ENCODE measurements at places on chromosomes 4 and X.

- DNase-seq, result no peak
Measured at GRCh38 chrX:8067754-8068462, 103.2 kb downstream of the VCX2 start.

- DNase-seq, result no peak
Measured at GRCh38 chr4:112318239-112319142, 21.3 kb downstream of the ALPK1 start.

DNA sequence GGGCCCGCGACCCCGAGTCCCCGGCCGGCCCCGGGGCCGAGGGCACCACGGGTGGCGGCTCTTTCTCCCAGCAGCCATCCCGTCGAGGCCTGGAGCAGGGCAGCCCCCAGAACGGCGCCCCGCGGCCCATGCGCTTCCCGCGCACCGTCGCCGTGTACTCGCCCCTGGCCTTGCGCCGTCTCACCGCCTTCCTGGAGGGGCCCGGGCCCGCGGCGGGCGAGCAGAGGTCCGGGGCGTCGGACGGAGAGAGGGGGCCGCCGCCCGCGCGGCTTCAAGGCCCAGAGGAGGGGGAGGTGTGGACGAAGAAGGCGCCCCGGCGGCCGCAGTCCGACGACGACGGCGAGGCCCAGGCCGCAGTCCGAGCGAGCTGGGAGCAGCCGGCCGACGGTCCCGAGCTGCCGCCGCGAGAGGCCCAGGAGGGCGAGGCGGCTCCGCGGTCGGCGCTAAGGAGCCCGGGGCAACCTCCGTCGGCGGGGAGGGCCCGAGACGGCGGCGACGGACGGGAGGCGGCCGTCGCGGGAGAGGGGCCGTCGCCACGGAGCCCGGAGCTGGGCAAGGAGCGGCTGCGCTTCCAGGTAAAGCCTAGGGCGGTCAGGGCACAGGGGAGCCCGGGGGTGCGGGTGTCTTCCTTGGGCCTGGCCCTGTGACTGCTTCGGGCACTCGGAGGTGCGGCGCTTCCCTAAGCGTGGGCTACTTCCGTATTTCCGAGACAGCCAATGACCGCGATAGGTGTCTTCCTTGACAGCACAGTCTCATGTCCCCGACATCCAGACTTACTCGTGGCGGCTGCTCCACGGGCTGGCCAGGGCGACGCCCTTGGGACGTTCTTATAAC is 845 bp downstream of the ZAR1 start:
- DNase-seq, result peak; percentile 18

DNA sequence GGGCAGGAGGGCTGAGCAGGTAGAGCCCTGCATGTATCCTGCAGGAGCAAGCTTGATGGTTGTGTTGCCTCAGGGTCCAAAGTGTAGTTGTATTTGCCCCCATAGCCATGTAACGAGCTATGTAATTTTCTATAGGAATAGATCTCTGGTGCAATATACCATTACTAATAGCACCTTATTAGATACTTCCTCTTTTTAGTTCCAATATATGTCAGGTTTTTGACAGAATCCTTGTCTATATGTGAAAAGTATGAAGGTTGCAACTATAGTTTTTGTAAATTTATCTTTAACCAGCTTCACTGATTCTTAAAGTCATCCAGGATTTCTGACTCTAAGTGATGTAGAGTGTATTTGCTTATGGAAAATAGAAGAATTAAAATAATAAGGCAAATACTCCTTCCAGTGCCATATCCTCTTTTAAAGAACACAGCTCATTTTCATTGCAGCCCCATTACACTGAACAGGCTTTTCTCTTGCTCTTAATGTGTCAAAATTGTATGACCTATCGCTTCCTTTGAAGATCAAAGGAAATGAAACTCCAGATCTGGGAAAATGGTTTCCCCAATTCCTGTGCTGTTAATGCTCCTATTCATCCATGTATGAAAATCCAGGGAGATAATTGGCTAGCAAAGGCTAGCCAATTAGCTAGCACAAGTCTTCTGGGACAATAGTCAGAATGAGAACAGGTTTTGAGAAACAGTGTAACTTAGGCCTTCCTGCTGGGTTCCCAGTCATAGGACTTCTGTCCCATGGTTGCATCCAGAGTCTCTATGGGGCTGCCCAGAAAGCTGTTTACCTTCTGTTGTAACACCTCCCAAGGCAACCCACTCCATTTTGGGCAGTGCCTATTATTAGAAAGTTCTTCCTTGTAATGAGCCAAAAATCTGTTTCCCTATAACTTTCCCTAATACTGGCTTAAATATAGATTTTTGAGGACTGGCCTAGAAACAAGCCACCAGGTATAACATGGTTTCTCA is 90.6 kb downstream of the TSPAN7 start:
- DNase-seq, result no peak

- DNase-seq, result no peak
Measured at GRCh38 chrX:41912923-41913322, 10.4 kb downstream of the CASK start.

GRCh38 chr4:84956014-84956413 is 10.5 kb downstream of the WDFY3 start:
- no peak for DNase-seq

- no peak for DNase-seq
Measured at GRCh38 chr4:55742655-55743202, 76.9 kb upstream of the EXOC1L start.

DNA sequence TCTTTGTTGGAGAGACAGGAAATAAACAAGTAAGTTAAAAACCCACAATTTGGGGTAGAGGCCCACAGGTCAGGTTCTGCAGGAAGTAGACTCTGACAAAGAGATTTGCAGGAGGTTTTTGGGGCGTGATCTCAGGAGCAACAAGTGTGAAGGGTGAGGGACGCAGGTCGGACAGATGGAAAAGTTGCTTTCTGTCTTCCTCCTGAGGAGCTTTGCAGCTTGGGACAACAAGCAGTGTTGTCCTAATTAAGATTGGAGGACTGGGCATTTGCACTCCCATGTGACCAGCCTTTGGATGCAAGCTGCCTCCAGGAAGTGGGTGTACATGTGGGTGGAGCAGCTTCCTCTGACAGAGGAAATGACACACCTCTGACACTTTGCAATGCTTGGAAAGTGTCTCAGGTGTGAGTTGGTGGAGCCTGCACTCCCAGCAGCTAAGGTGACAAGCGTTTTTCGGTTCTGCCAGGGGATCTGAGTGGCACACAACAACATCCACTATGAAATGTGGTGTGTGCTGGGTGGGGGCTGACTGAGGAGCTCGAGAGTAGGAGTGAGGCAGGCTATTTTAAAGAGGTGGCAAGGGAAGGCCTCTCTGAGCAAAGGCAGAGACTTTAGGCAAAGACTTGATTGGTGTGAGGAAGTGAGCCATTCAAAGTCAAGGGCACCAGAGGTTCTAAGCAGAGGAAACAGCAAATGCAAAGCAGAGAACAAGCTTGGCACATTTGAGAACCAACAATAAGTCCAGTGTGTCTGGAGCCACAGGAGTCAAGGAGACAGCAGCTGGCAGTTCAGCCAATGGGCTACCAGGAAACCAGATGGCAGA is 339.8 kb upstream of the GATB start:
- peak; percentile 78 for DNase-seq

DNA sequence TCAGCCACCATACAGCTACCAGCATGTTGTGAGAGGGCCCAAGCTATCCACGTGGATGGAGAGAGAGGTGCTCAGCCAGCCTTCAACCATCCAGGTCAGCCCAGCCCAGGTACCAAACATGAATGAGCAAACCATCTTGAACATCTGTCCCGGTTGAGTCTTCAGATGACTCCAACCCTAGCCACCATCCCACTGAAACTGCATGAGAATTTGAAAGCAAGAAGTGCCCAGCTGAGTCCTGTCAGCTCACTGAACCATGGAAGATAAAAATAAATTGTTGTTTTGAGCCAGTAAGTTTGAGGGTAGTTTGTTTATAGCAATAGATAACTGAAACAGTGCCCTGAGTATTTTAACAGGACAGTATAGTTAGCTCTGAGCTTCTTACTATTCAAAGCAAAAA is 7.3 kb upstream of the SEL1L3 start:
- no peak for DNase-seq

- DNase-seq, result no peak
Measured at GRCh38 chr4:59127006-59127405, 2016.8 kb upstream of the IGFBP7 start.

DNA sequence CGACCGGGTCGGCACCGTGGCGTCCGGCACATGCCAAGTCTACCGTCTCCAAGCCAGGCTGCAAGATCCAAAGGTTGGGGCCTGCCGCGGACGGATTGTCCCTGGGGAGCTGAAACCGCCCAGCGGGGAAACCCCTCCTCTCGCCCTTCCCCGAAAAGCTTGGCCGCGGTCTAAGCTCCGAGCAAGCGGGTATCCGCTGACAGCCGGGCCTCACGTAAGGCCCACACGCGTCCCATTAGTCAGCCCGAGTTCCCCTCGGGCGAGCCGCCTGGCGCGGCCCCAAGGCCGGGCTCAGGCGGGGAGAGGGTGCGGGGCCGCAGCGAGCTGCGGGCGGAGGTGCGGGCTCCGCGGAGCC is 6.8 kb upstream of the BCOR start:
- DNase-seq, result no peak

DNA sequence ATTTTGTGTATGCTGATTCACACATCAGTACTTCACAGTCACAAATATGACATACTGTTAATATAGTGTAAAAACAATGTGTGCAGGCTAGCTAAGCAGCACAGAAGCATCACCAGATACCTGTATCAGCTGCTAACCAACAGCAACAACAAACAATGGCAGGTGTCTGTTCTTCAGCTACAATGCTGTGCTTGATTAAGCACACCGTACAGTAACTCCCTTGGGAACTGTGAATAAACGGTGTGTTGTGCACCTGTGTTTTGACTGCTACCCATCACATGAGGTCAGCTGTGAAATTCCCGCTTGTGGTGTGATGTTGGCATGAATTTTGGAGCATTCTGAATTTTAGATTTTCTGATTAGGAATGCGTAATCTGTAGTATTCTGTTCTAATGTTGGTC is 379.7 kb upstream of the FAT1 start:
- DNase-seq, result no peak

DNA sequence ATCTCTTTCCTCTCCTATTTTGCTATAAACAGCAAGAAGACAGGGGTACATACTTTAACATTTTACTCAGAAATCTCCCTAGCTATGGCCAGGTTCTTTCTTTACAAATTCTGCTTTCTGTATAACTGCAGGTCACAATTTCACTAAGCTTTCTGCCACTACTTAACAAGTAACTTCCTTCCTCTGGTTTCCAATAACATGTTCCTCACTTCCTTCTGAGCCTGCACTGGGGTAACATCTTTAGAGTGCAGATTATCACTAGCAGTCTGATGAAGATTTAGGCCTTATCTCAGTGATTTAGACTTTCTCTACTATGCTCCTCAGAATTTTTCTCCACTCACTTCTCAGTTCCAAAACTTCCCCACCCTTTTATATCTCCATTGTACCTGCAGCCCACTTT is 1930.5 kb upstream of the AGA start:
- DNase-seq, result no peak

- DNase-seq, result no peak
Measured at GRCh38 chr4:142781114-142781513, 65.0 kb downstream of the INPP4B start.

GRCh38 chr4:17241835-17242234 is 270.1 kb downstream of the QDPR start:
- DNase-seq, result no peak

DNA sequence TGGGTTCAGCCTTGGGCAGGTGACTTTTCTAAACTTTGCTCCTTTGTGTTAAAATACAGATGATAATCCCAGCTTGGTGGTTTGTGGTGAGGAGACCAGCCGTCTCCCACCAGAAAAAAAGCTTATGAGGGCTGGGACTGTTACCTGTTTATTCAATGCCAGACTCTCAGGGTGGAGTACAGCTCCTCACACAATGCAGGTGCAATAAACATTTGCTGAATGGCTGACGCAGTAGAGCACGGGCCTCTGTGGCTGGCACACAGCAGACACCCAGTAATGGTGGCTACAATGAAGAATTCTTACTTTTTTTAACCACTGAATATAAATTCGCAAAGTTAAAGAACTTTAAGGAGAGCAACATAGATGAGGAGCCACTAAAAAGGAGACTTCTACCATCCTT is 30.2 kb downstream of the BEND4 start:
- DNase-seq, result no peak

DNA sequence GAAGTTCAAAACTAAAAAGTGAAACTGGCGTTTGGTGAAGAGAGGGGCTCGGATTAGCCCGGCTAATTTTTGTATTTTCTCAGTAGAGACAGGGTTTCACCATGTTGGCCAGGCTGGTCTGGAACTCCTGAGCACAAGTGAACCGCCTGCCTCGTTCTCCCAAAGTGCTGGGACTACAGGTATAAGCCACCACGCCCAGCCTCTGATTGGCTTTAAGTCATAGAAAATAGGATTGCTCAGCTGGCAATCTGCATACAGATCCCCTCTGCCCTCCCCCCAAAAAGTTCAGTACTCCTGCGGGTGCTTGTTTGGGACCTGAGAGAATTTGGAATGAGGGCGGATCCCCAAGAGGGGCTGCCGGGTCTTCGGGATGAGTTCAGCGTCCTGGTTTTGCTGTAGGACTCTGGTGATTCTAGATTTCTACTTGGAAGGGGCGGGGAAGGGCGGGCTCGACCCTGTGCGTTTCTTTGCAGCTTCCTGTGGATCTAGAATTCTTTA is 537 bp upstream of the PRKX start:
- DNase-seq, result no peak

- DNase-seq, result no peak
Measured at GRCh38 chr4:76894537-76895255, 3.2 kb downstream of the SOWAHB start.

- DNase-seq, result no peak
Measured at GRCh38 chr4:54066718-54067129, 2.3 kb upstream of the CHIC2 start.

GRCh38 chrX:148541584-148541940 is 41.1 kb downstream of the AFF2 start:
- no peak for DNase-seq

GRCh38 chrX:153463031-153463430 is 7.3 kb downstream of the HAUS7 start:
- DNase-seq, result no peak

DNA sequence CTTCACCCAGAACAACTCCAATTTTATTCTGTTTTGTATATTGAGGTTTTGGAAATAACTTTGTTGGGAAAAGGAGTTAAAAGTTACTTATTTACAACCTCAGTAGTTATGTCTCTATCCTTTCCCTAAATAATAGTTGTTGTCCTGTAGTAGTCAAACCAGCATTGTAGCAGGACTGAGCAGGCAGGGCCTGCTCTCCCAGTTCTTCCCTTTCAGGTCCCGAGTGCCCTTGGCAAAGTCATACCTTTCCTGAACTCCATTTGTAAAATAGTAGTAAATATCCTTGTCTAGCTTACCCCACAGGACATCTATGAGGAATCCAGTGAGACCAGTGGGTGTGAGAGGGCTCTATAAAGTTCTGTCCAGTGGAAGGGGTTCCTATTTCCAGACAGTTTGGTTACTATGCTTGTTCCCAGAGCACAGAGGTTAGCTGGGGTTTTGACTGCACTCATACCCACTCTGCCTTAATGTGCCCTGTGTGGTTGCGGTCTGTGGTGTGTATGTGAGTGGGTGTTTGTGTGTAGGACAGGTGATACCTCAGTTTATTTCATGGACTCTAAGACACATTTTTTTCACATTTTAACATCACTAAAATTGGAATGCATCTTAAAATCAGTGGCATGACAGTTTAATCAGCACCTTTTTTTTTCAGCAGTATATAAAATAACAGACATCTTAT is 136.3 kb downstream of the AMMECR1 start:
- no peak for DNase-seq

GRCh38 chr4:184645904-184646610 is 3.2 kb downstream of the CASP3 start:
- DNase-seq, result no peak
